ENCODE measurements at places on chromosomes 11 and 22.

GRCh38 chr11:15145151-15145550, 30.4 kb downstream of the INSC start:
- DNase-seq = no peak

DNA sequence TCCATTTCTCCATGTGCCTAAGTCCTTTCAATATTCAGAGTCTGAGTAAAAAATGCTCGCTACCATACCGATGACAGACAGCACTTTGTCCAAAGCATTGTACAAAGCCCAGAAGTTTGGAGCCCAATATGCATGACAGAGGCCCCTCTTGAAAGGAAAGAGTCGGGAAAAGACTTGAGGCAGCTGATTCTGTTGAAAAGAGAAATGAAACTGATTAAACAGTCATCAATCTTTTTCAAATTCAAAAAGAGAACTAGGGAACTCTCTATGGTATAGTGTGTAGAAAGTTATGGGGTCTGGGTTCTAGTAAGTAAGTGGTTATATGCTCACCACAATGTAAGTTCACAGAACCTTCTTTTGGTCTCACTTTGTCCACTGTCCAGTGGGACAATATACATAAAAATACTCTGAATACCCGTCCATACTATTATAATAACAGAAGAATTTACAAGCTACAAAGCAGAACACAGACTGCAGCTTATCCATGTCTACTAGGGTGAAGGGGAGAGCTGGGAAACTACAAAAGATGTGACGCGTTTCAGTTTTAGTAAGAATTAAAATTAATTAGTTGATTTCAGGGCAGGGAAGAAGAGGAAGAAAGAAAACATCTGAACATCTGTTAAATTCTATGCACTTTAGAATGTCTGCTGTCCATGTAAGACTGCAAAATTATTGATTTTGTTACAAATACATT, 26.7 kb downstream of the ALG8 start:
- DNase-seq = no peak

DNA sequence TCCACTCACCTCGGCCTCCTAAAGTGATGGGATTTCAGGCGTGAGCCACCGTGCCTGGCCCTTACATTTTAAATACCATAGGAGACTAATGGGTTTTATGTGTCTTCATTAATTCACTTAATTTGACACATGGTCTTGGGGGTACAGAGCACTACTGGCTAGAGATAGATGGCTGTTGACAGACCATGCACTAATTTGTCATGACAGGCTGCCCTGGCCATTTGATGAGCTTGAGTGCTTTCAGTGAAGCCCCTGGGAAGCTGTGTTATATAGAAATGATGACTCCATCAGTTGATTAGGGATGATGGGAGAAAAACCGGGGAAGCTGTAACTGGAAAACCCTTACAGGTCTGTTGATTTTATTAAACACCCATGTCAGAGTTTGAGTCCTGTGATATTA, 6.6 kb downstream of the PHF5A start:
- DNase-seq = no peak

GRCh38 chr11:44574610-44575287, 9.3 kb downstream of the CD82 start:
- no peak for DNase-seq

DNA sequence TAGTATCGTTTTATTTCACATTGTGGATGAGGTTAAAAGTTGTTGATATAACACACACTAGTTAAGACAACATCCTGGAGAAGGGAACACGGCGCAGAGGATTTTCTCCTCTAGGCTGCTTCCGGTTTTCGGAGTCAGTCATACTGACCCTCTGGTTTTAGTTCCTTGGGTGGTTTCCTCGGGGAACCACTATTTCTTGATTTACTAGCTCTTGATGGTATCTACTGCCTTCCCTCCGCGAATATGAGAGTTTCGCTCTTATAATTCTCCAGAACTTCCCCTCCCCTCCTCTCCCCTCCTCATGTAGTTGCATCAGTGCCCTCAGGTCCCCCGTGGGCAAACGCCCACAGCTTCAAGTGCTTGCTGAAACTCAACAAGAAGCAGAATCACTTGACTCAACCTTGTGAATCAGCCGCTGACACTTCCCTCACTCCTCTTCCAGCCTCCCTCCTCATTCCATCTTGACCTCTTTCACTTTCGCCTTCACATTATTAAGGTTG, 15.9 kb upstream of the APOBEC3A start:
- DNase-seq = no peak

GRCh38 chr22:50702821-50703725, 30.4 kb downstream of the SHANK3 start:
- DNase-seq = no peak

- DNase-seq = no peak
Observed at GRCh38 chr11:59426361-59427067, at the start of gene OR5A2. Gene OR5A2 (minus strand): TSS chr11:59426413. CDS start chr11:59422953, 3,460 bp downstream.

DNA sequence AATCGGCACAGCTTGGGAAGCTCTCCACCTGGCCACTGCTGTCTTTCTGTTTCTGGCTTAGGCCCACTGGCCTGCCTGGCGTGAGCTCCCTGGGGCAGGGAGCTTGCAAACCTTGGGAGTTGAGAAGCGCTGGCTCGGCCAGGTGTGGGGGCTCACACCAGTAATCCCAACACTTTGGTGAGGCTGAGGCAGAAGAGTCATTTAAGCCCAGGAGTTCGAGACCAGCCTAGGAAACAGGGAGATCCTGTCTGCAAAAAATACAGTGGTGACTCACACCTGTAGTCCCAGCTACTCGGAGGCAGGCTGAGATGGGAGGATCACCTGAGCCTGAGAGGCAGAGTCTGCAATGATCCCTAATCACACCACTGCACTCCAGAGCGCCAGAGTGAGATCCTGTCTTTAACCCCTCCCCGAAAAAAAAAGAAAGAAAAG, 4.0 kb downstream of the AP5B1 start:
- no peak for DNase-seq

GRCh38 chr11:17171916-17172315, 35.9 kb downstream of the PIK3C2A start:
- no peak for DNase-seq

- DNase-seq = no peak
Observed at GRCh38 chr11:47506373-47506772, 46.6 kb downstream of the CELF1 start.

DNA sequence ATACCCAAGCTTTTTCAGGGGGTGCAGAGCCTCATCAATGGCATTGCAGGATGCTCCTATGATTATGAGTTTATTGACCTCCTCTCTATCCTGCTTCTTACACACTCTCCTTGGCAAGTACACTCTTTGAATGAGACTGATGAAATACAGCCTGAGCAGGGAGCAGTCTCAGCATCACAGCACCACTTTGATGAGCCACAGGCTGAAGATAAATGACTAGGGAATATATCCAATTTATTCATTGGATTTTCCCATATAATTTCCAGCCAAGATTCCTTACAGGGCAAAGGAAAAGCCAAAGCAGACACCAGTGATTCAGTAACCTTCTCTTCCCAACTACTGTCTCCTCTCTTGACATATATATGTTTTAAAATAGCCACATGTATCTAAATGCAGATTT, 79.2 kb downstream of the CASP12 start:
- no peak for DNase-seq

DNA sequence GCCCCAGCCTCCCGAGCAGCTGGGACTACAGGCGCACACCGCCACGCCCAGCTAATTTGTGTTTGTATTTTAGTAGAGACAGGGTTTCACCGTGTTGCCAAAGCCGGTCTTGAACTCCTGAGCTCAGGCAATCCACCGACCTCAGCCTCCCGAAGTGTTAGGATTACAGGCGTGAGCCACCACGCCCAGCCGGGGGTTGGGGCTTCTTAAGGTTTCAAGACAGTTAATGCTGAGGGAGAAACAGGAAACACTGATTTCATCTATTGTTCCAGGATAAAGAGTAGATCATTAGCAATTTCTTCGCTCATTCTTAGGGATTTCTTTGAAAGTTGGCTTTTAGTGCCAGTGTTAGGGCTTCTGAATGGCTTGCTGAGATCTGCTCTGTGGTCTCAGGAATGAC, 21.2 kb upstream of the CLMP start:
- DNase-seq = no peak
